ENCODE measurements at places on chromosomes 16 and 17.

- H3K36me3 ChIP-seq, result no peaks in the 10 kb centered on the region
- no peak for DNase-seq
- no peak overlapping the region for H3K4me3 ChIP-seq
Observed at GRCh38 chr16:56244612-56245011, 53.3 kb downstream of the GNAO1 start.

DNA sequence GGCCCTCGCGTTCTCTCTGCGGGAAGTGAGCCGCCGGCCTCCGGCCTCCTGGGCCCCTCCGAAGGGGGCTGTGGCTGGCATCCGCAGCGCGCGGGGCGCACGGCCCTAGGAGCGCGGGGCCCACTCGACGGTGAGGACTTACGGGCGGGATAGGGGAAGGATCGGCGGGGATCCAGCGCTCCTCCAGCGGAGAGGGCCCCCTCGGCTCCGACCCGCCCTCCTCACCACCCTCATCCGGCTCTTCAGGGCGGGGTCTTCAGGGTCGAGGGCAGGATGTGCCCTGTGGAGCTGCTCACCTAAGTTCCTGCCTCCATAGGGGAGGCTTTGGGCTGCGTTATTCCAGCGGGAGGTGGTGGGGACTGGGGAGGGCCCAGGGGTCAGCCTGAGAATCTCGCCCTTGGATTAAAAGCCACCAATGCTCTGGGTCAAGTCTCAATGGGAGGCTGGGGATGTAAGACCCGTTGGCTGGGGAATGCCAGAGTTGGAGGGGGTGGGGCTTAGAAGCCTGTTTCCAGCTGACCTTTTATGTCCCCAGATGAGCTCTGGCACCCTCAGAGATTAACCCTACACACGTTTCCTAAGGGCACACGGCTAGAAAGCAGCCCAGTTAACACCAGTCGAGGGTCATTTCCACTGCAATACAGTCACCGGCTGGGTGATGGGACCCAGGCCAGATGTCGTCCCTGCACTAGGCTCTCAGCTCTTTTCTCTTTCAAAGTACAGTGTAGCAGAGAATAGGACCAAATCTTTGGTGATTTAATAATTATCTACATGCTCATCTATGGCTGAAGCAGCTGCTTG is 13.4 kb downstream of the TBX2 start:
- H3K4me1 ChIP-seq, result peaks cover 8% of the 10 kb centered on the region
- peak overlapping the region; percentile 55 for H3K27ac ChIP-seq
- H3K27me3 ChIP-seq, result no peaks in the 10 kb centered on the region
- no peak for DNase-seq

- H3K4me1 ChIP-seq, result no peaks in the 10 kb centered on the region
- no peaks in the 10 kb centered on the region for H3K27me3 ChIP-seq
- H3K36me3 ChIP-seq, result no peaks in the 10 kb centered on the region
- H3K4me3 ChIP-seq, result no peak overlapping the region
Observed at GRCh38 chr17:7634384-7634783, 4.4 kb downstream of the SHBG start.

DNA sequence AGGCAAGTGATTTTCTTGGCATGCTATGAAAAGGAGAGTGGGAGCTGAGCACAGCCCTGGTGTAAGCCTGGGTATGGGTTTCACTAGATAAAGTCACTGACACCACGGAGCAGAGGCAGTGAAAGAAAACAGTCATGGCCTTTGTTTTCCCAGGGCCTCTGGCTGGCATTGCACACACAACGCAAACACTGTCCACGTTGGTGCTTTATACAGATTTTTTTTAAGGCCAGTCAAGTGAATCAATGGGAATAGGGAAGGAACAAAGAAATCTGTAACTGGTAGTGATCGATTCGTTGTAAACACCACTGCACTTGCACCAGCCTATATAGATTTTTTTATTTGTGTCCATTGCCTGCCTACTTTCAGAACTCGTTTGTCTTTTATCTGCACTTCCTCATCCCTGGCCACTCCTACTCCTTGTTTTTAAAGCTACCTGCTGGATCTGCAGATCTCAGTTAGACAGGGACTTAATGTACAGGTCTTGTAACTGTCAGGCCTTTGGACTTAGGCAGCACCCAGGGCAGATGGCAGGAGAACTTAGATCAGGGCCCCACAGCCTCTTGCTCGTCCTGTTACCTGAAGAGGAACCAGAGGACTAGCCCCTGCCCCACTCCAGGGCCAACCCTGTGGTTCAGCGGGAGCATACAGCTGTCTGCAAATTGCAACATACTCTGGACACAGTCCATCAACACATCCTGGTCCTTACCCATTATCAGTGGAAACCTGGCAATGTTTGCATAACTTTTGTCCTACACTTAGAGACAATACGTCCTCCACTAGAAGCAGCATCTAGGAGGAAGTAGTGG is 10.6 kb upstream of the TMIGD1 start:
- DNase-seq, result peak; percentile 45
- H3K27me3 ChIP-seq, result no peaks in the 10 kb centered on the region
- no peaks in the 10 kb centered on the region for H3K36me3 ChIP-seq

GRCh38 chr17:55286681-55287589 is 22.2 kb downstream of the HLF start:
- H3K36me3 ChIP-seq, result no peaks in the 10 kb centered on the region
- no peaks in the 10 kb centered on the region for H3K4me1 ChIP-seq
- DNase-seq, result peak; percentile 30

Data from GM23248 (cell line).